ENCODE measurements at places on chromosomes 2 and 18. TPM values are rescaled to one million over a fixed set of nuclear protein-coding genes. Genes with fewer than 3 reads are reported as not detected.

GRCh38 chr2:213787869-213788268, 503.6 kb downstream of the SPAG16 start:
- no peak overlapping the region for H3K4me3 ChIP-seq
- H3K27ac ChIP-seq, result no peak overlapping the region
- no peaks in the 10 kb centered on the region for H3K27me3 ChIP-seq
- no peaks in the 10 kb centered on the region for H3K36me3 ChIP-seq

The PLGLB1 gene
- total RNA-seq, result 2.7 TPM

DNA sequence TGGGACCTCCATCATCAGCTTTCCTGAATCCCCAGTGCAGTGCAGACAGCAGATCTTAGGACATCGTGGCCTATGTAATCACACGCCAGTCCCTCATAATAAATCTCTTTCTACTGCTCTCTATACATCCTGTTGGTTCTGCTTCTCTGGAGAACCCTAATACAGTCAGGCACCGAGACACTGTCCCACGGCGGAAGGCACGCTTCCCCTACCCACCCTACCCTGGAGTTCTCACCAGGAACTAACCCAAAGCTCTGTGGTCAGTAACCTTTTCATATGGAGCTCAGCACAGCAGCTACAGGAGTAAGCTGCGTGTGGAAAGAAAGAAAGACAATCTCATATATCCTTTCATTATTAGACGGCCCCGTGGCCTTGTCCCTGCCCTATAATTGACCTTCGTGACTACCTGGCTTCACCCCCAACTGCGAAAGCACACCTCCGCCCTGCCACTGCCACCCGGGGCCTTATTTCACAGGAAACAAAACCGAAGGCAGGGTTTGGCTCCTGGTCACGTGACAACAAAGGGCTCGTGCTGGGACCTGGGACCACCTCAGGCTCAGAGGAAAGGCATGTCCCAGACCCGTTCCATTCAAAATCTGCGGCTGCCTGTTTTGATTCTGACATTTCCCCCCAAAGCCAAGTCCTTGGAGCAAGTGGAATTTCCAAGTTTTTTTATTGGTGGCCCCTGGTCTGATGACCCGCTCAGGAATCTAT, 99.7 kb upstream of the ODC1 start:
- peaks cover 40% of the 10 kb centered on the region for H3K4me1 ChIP-seq
- H3K36me3 ChIP-seq, result no peaks in the 10 kb centered on the region
- no peaks in the 10 kb centered on the region for H3K27me3 ChIP-seq

- peaks cover 9% of the 10 kb centered on the region for H3K4me1 ChIP-seq
- no peak overlapping the region for H3K4me3 ChIP-seq
- no peak overlapping the region for H3K27ac ChIP-seq
- H3K27me3 ChIP-seq, result no peaks in the 10 kb centered on the region
- no peaks in the 10 kb centered on the region for H3K36me3 ChIP-seq
Measured at GRCh38 chr2:64812285-64812684, 158.6 kb upstream of the SERTAD2 start.

The IGFBP5 gene
- total RNA-seq, result 10.0 TPM
